ENCODE measurements at places on chromosomes 3 and 15.

DNA sequence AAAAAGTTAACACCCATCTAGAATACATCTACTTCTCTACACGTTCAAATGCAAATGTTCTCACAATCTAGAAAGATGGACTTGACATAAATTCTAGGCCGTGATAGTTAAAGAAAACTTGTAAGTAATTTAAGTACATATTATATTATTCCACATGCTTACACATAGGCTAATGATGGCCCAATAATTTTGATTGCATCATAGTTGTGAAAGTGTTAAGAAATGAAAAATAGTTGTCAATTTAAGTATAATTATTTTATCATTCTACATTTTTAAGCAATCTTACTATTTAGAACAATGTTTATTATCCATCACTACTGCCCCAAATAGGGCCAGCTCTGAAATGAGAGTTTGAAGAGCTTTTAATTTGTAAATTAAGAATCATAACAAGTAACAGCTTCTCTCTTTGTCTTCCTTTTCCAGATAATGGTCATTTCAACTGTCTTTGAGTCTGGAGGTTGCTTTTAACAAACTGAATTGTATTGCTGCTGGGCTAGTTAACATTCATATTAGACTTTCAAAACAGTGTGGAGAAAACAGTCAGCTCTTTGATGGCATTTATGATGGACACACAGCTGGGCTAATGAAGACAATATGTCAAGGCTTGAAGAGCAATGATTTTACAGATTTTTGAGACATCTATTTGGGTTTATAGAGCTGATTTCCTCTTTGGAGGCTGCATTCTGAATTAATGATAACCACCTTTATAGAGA lies 246.1 kb upstream of the KCNH8 start:
- DNase-seq = no peak

GRCh38 chr3:9947025-9947995 lies 4.9 kb downstream of the PRRT3 start:
- DNase-seq = no peak

DNA sequence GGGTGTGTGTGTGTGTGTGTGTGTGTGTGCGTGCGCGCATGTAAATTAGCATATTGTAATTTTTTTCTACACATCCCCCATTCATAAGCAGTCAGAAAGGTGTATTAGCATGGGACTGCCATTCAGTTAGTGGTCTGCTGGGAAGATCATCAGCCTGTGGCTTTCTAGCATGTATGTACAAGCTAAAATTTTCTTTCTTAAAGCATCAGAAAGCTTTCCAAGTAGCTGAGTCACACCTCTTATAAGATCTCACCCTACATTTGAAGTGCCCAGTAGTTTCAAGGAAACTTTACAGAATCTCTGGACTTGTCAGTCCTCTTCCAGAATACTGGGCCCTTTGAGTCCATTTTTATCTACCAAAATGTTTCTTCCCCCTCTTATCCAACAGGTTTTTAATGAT lies 411.4 kb upstream of the TPRG1 start:
- DNase-seq = no peak

GRCh38 chr3:175748087-175748730 lies 889.1 kb downstream of the NAALADL2 start:
- DNase-seq = no peak

DNA sequence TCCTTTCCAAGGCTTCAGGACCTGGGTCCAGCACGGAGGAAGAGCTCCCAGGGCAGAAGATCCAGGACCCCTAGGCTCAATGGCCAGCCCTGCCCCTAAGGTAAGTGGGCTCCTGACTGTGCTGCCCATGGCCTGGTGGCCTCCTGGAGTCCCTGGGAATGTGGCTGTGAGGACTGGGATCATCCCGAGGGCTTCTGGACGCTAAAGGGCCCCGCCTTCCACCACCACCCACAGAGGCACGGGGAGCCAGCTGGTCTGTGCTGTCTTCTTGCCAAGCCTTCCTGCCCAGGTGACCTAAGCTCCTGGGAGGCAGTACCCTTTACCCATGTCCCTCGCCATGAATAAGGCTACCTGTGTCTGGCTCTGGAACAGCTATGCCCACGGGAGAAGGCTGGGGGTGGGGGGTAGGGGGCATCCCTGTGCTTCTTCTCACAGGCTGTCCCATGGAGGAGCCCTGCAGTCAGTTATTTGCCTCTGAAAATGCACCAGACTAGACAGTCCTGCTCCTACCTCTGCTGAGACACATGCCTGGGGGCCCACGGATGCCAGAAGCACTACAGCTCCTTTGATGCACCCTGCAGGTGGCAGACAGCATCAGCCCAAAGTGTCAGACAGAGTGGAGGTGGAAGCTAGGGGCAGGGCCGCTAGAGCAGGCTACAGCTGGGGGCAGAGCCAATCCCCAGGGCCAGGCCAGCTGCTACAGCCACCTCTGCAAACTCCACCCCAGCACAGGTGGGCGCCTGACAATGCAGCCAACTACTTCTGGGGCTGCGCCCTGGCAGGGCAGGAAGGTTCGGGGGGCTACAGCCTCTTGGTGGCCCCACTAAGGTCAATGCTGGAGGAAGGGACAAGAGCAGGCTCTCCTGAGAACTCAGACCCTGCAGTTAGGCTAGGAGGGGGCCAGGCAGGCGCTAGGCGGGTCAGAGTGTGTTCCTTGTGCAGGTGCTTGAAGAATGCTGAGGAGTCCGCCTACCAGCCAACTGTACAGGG lies 90.9 kb downstream of the SEC22A start:
- no peak for DNase-seq

- DNase-seq = no peak
These were observed 36.2 kb downstream of the SSR3 start for GRCh38 chr3:156518726-156519125.

DNA sequence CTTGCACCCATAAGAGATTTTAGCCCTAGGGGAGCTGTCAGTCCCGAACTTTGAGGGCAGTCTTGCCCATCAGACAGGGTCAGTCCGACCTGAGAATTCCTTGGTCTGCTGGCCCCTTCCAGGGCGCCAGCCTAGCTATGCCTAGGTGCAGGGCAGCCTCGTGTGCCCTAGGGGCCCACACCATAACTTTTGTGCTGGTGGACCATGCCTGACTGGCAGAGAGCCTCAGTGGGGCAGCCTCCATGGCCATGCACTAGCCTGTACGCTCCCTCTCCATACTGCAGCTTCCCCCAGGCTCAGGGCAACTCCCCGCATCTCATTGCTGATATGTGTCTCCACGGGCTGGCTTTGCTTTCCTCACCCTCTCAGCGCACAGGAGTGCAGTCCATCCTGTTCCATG lies 835.8 kb upstream of the ALCAM start:
- DNase-seq = no peak

- DNase-seq = no peak
These were observed 17.6 kb downstream of the IFT80 start for GRCh38 chr3:160381470-160381869.

DNA sequence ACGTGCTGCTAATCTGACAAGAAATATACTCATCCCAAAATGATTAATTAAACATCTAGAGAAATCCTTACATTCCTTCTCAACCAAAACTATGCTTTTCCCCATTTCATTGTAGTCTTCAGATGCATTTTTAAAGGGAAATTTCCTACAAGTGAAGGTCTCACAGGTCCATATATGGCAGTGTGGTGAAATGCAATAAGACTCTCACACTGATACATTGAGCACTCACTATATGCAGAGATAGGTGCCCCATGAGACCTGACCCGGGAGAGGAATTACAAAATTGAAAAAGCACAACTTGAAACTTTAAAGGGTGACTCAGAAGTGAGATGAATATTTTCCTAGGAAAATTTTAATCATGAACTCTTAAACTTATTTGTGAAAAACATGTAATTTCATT lies 629.2 kb upstream of the NAALADL2 start:
- DNase-seq = no peak

DNA sequence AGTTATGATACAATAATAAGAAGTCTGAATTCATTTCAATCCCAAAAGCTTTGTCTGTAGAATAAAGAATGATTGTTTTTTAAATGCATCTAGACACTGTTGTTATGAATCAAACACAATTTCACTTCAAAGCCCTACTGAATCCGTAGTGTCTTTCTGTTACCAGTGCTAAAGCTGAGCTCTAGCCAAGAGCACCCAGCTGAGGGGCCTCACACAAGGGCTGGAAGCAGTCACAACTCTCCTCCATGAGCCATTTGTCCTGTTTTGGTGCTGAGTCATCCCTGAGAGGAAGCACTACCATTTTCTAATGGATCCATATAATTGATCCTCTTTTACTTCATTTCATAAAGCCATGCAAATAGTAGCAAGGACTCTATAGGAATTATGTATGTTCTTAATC lies 158.2 kb upstream of the ANKRD28 start:
- no peak for DNase-seq

DNA sequence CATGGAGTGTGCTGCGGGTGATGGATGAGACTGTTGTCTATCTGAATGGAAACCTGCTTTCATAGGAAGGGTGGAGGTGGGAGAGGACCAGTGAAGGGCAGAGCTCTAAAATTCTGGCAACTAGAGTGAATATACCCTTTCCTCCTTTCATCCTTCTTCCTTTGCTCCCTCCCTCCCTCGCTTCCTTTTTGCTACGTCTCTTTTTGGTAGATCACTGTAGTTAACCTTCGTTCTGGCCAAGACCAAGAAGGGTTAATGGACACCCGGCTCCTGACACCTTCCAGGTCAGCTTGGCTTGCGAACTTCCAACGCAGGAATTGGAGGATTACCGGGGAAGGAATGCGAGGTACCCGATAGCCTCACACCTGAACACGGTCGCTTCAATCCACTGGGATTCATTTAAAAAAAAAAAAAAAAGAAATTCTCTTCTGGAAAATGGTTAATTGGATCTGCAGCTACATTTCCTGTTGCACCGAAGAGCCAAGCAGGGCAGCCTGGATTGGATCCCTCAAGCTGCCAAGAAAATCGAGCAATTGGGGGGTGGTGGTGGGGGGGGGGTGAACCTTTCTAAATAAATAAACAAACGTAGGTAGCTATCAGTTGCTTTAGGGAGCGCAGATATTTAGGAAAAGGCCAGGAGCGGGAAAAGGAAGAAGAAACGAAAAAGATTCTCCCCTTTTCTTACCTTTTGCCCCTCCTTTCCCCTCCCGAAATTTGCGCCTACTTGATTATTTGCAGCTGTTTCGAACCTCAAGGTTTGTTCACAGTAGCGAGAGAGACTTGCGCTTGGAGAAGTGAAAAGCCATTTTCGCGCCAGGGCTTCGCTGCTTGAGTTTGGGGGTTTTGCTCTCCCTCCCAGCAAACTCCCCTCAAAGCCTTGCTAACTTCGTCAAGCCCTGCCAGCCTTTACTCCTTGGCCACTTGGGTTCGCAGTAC lies 9.5 kb upstream of the NR2F2 start:
- DNase-seq = no peak

DNA sequence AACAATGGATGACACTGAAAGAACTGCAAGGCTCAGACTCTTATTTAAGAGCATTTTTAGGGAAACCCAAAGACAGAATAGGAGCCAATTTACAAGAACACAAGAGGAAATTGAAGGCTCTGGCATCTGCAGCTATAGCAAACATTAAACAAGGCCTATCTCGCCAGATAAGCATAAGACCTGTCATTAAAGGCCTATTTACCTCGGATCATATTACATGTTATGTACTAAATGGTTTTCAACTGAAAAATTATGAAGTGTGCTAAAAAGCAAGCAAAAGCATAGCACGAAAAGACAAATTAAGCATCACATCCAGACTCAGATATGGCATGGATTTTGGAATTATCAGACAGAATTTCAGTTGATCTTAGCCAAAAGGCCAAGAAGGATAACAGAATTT lies 617.1 kb downstream of the SQOR start:
- no peak for DNase-seq

GRCh38 chr15:48283396-48284145 lies 47.7 kb upstream of the DUT start:
- DNase-seq = no peak

DNA sequence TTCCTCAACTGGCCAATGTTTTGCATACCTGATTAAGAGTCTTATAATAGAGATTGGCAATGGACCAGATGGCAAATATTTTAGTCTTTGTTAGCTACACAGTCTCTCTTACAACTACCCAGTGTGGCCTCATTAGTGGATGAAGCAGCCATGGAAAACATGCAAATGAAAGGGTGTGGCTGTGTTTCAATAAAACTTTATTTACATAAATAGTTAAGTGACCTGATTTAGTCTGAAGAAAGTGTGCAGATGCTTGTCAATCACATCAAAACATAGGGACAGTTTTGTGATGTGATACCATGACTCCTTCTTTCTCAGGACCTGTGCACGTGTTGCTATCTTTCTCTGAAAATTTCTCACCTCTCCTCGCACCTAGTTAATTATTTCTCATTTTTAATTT lies 309.8 kb upstream of the GRM7 start:
- DNase-seq = no peak

DNA sequence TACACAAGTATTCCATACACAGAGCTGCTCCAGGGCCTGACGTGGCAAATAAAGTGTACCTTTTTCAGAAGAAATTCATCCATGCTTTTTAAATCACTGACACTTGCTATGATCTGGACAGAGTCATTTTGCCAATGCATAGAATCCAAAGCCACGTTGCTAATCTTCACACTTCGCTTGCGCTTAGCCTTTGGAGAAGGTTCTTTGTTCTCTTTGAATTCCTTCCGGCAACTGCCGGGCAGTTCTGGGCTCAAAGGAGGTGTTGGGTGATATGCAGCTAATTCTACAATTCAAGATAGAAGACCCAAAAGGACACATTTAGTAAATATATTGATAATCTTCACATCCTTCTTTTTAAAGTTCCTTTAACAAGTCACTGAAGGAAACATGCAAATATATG lies 69.9 kb downstream of the NR2E3 start:
- DNase-seq = no peak

- peak; percentile 11 for DNase-seq
These were observed 985 bp downstream of the TRPC1 start for GRCh38 chr3:142724682-142725356.

DNA sequence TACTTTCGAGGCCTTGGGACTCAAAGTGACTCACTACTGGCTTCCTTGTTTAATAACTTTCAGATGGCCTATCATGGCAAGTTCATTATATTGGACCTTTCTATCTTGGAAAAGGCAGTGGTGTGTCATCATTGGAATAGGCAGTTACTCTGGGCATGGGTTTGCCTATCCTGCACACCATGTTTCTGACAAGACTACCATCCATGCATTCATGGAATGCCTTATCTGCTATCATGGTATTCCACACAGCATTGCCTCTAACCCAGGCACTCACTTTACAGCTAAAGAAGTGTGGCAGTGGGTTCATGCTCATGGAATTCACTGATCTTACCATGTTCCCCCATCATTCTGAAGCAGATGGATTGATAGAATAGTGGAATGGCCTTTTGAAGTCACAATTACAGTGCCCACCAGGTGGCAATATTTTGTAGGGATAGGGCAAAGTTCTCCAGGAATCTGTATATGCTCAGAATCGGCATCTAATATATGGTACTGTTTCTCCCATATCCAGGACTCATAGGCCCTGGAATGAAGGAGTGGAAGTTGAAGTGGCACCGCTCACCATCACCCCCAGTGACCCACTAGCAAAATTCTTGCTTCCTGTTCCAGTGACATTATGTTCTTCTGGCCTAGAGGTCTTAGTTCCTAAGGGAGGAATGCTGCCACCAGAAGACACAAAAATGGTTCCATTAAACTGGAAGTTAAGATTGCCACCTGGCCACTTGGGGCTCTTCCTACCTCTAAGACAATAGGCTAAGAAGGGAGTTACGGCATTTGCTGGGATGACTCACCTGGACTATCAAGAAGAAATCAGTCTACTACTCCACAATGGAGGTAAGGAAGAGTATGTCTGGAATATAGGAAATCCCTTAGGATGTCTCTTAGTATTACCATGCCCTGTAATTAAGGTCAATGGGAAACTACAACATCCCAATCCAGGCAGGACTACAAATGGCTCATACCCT lies 1161.4 kb downstream of the SI start:
- no peak for DNase-seq
